ENCODE measurements at places on chromosomes 7 and 10.

DNA sequence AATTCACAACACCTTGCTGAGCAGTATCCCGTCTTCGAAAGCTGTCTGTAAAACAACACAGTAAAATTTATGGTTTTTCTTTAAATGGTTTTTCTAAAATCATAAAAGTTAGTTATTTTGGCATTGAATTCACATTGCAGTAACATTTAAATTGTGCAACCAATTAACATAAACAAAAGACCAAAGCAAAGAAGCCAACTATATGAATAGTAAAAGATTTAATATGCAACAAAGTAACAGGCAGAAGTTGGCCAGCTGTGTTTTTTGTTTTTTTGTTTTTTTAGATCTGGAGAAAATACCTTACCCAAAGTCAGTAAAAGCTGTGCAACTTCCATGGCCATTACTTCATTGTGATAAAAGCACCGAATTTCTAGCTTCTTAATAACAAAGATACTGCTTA lies 11.3 kb downstream of the SRI start:
- no peak for DNase-seq

DNA sequence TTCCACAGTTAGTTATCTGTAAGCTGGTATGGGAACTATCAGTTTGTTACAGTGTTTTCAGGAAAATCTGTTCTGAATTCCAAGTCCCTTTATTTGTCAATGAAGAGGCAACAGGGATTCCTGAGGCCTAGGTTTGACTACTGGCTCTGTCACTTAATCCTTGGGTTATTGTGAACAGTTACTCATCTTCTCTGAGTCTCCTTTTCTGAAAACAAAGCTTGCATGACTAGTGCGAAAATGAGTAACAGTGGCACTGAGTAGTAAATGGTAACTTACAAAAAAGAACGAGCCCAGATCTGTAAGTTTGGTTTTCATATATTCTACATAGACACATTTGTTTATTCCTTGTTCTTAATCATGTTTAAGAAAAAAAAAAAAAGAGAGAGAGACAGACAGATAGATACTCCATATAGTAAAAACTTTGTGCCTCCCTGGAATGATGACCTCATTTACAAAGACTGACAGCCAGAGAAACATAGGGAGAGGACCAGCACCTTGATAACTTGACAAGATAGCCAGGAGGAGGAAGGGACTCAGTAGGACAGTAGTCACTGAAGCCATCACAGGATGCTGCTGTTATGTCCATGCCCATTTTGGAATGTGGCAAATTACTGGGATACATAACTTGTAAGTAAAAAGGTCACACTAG lies 1.9 kb downstream of the MRPS33 start:
- DNase-seq: no peak

DNA sequence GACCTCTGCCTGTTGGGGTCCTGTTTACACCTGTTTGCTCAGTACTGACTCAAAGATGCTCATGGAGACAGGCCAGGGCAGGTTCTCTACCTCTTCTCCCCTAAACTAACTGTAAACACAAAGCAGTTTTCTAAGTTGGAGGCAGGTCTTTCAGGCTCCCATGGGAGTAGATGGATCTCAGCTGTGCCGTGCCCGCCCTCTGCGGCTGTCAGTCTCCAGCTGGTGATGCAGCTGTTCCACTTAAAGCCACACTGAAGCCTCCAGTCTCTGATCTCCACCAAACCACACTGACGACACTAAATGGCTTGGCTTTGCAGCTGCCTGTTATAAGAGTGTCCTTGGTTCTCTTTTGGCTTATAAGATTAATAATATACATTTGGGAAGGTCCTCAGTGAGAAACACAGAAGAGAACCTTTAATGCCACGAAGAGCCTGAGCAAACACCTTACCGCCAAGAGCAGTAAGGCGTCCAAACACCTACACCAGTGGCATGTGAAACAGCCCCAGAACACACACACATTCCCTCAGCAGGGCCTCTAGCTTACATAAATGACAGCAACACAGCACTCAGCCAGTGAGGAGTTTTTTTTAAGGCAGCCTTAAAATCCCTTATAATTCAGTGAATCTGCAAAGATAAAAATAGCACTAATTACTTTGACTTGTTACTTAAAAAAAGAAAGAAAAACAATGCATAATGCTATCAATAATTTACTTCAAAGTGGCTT lies 60.4 kb upstream of the KCNIP2 start:
- no peak for DNase-seq

- no peak for DNase-seq
These were observed 63.7 kb upstream of the ZPBP start for GRCh38 chr7:50156706-50157105.

GRCh38 chr7:71221049-71221448 lies 89.1 kb downstream of the GALNT17 start:
- DNase-seq: no peak

GRCh38 chr10:100750291-100751210 lies 5.2 kb downstream of the PAX2 start:
- no peak for DNase-seq

DNA sequence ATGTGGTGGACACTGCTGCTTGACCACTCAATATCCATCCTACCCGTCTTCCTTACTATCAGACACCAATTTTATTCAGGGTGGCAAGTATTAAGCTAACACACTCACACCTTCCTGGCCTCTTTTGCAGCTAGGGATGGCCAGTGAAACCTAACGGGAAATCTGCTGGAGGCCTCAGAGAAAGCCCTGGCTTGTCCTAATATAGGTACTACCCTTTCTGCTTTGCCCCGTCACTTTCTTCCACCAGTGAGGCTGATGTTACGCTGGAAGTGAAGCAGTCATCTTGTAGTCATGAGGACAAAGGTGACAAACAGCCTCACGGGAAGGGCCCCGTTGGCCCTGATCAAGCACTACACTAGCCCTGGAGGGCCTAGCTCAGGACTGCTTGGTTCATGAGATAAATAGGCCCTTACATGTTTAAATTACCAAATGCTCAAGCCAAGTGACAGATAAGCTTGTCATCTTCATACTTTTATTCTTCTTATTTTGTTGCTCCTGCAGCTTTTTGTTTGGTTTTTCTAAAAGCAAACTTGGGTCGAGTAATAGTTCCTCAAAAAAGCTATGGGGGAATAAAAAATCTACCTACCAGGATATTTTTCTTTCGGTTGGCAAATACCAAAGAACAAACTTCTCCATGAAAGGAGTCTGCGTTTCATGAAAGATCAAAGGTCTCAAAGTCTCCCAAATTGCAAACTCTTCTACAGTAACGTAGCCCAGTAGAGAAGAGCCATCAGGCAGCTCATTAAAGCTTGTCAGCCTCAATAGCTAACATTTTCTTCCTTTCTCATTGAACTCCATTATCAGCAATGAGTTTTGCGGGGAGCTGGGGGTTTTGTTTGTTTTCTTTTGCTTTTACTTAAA lies 17.5 kb downstream of the CREB3L2 start:
- DNase-seq: no peak

DNA sequence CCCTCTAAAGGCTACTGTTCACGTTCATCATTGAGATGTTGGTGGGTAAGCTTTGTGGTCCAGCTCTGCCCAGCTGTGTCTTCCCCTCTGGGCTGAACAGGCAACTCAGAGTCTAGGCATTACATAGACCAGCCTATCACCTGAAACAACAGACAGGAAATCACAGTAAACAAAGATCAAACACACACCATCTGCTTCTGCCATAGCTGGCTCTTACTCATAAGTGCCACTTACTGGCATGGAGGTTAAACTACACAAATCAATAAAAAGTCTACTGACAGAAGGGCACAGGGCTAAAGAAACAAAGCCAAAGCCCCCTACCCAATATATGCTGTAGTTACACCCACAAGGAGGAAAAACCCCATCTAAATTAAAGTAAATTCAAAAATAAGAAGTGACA lies 35.0 kb downstream of the SEPTIN14 start:
- no peak for DNase-seq

GRCh38 chr7:142481548-142481947 lies 223.7 kb upstream of the PRSS58 start:
- no peak for DNase-seq

- no peak for DNase-seq
These were observed 356.0 kb downstream of the GATA3 start for GRCh38 chr10:8410506-8410905.

DNA sequence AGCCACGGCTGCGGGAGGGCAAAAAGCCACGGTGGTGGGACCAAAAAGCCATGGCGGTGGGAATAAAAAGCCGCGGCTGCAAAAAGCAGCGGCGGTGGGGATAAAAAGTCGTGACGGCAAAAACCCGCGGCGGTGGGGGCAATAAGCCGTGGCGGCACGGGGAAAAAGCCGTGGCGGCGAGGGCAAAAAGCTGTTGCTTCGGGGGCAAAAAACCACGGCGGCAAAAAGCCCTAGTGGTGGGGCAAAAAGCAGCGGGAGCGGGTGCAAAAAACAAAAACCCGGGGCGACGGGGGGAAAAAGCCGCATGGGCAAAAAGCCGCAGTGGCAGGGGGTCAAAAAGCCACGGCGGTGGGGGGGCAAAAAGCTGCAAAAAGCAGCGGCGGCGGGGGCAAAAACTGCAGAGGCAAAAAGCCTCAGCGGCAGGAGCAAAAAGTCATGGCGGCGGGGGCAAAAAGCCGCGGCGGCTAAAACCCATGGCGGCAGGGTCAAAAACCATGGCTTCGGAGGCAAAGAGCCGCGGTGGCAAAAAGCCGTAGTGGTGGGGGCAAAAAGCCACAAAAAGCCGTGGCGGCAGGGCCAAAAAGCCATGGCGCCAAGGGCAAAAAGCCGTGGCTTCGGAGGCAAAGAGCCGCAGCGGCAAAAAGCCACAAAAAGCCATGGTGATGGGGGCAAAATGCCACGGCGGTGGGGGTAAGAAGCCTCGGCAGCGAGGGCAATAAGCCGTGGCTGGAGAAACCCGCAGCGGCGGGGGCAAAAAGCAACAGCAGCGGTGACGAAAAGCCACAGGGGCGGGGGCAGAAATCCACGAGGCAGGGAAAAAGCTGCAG lies 525.8 kb downstream of the ZNF33B start:
- no peak for DNase-seq

DNA sequence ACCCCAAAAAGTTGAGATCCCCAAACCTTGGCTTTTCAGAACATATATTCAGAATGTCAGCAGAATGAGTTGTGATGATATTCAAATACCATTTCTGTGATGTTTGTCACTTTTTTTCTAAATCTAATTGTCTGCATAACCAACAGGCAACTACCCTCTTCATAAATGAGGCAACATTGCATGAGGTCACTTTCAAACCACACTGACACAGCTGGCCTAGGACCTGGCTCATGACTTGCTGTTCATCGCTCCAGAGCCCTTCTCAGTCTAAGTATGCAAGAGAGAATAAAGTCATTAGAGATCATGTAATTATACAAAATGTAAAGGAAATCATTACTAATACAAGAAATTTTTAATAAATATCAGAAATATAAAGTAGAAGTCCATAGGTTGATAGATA lies 681.9 kb downstream of the GRM8 start:
- DNase-seq: no peak

DNA sequence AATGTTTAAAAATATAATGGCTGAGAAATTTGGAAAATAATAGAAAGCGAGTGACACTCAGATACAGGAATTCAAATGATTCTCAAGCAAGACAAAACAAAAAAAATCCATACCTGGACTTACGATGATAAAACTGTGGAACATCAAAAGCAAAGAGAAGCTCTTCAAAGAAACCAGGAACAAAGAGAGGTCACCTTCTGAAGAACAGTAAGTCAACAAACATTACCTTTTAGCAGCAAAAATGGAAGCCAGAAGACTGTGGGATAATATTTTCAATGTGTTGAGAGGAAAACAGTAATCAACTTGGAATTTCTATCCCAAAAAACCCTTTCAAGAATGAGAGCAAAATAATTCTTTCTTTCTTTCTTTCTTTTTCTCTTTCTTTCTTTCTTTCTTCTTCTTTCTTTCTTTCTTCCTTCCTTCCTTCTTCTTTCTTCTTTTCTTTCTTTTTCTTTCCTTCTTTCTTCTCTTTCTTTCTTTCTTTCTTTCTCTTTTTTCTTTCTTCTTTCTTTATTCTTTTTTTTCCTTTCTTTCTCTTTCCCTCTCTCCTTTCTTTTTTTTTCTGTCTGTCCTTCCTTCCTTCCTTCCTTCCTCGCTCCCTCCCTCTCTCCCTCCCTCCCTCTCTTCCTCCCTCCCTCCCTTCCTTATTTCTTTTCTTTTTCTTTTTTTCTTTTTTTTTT lies 1.8 kb upstream of the CPA5 start:
- no peak for DNase-seq

GRCh38 chr7:30708983-30709382 lies 26.7 kb upstream of the CRHR2 start:
- no peak for DNase-seq

- no peak for DNase-seq
These were observed 88.8 kb downstream of the NOD1 start for GRCh38 chr7:30389791-30390190.
